ENCODE measurements at places on chromosomes 1 and 21.

DNA sequence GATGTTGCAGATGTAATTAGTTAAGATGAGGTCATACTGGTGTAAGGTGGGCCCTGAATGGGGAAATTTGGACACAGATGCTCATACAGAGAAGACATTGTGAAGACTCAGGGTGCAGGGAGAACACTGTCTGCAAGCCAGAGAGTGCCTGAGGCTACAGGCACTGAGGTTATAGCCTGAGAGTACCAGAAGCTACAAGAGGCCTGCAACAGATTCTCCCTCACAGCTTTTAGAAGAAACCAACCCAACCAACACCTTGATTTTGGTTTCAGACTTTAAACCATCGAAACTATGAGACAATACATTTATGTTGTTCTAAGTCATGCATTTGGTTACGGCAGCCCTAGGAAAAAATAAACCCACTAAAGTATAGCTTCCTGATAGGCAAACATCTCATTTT, 321.7 kb upstream of the USP25 start:
- DNase-seq = no peak

DNA sequence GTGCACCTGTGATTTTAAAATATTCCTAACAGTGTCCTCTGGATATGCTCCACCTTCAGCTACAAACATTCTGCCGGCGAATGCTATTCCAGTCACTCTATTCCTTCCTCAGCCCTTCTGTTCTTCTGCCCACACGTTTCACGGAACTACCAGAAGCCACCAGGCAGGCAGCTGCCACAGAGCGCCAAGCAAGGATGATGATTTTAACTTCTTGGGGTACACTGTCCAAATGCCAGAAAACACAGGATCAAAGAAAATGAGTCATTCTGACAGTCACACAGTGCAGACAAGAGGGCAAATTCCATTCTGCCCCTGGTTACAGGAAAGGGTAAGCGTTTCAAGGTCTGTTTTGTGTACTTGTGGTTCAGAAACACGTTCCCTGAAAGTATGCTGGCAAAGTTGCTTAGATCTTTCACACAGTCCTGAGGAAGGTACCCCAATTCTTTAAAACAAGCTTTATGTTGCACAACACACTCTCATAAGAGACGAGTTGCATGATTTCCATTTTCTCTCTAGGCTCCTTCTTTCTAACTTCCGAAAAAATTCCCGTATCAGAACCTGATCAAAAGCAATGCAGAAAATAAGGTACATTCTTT, 508.3 kb upstream of the PKN2 start:
- DNase-seq = no peak

GRCh38 chr1:244788493-244789275, 46.8 kb upstream of the COX20 start:
- no peak for DNase-seq

- no peak for DNase-seq
These were observed 21.1 kb upstream of the SLC45A3 start for GRCh38 chr1:205701420-205701819.
